ENCODE measurements at places on chromosomes 7 and 10. TPM values are rescaled to one million over a fixed set of nuclear protein-coding genes. Genes with fewer than 3 reads are reported as not detected.

DNA sequence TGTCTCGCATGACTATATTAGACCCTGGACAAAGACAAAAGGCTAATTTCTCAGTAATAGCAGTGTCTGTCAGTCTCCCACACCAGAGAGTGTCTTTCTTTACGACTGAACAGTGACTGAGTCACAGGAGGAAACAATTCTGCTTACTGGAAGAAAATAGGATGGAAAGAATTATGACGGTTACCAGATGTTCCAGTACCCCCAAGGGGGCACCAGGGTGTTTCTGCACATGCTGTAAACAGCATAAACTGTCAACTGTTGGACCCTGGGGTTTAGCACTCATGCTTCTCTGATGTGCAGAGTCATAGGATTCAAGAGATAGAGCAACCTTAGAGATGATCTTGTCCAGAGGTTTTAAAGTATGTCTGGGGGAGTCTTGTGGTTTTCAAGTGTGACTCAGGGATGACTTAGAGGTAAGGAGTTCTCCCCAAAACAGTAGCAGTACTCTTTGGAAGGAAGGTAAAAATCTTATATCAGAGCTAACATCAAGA, 291.7 kb downstream of the THSD7A start:
- H3K36me3 ChIP-seq, result peaks cover 12% of the 10 kb centered on the region
- no peaks in the 10 kb centered on the region for H3K4me1 ChIP-seq
- no peak overlapping the region for H3K4me3 ChIP-seq
- H3K27me3 ChIP-seq, result no peaks in the 10 kb centered on the region

- DNase-seq, result no peak
- no peak overlapping the region for H3K4me3 ChIP-seq
- H3K27me3 ChIP-seq, result no peaks in the 10 kb centered on the region
Observed at GRCh38 chr7:28434510-28434909, 22.2 kb downstream of the CREB5 start.

DNA sequence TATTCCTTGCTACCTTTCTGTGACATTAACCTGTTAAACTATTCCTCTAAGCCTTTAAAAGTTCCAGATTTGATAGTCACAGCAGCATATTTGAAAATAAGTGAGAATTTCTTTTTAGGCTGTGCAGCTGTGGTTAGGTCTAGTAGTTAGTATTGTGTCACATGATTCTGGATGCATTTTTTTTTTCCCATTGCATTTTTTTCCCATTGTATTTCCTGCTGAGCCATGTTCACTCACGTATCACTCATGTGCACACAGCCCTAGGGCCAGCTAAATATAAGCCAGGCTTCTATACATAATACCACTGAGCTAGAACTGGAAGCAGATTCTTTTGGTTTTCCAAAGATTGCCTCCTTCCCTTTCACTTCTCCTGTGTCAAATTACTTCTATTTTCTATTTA, 37.4 kb downstream of the DNAJC9 start:
- no peak overlapping the region for H3K4me3 ChIP-seq
- no peaks in the 10 kb centered on the region for H3K27me3 ChIP-seq
- no peaks in the 10 kb centered on the region for H3K4me1 ChIP-seq
- no peak overlapping the region for H3K27ac ChIP-seq
- H3K36me3 ChIP-seq, result peaks cover 20% of the 10 kb centered on the region

Gene SPDYE16
- total RNA-seq, result 0.35 TPM
